ENCODE measurements at places on chromosomes 2 and 18. TPM values are rescaled to one million over a fixed set of nuclear protein-coding genes. Genes with fewer than 3 reads are reported as not detected.

- DNase-seq = no peak
These were observed 51.0 kb downstream of the ACOXL start for GRCh38 chr2:110783196-110783873.

- DNase-seq = no peak
These were observed 111.1 kb downstream of the COL4A4 start for GRCh38 chr2:227052879-227053278.

- no peak for DNase-seq
These were observed 21.9 kb downstream of the MRPL35 start for GRCh38 chr2:86221066-86221684.

DNA sequence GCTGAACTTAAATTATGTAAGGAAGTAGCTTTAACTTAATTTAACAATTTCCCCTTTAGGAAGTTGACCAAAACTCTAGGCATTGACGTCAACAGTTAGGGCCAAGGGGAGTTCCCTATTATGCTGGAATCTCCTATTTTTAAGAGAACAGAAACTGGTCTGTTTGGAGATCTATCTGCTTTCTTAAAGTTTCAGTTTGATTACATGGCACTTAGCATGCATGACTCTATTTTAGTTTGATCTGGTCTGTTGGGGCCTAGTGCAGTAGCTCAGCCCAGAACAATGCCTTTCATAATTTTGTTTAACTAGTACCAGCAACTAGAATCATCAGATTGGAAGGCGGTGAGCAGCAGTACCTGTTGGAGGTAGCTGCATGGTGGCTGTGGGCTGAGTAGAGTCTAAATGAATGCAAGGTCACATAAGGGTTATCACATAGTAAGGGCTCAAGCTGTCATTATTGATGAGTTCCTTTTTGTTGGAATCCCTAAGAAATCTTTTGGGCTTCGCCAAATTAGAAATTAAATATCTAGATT, 60.5 kb upstream of the ZNG1B start:
- no peak for DNase-seq

- no peak for DNase-seq
These were observed 278.4 kb downstream of the PRKCE start for GRCh38 chr2:45929674-45930395.

GRCh38 chr18:22956226-22956625, 23.1 kb downstream of the RBBP8 start:
- DNase-seq = no peak

DNA sequence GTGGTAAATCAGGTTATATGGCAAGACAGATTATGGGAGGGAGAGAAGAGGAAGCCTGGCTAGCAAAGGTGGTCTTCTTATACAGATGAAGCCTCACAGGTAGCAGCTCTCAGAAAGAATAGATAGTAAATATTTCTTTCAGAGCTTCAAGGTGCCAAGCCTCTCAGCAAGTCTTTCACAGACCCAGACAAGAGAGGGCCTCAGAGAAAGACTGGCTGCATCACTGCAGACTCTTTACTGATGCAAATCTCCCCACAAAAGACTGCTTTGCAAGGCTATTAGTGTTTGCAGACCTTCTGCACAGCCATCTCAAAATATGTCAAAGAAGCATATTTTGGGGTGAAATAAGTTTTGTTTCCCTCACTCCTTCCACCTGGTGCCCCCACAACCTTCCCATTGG, 372.4 kb upstream of the RND3 start:
- DNase-seq = no peak

DNA sequence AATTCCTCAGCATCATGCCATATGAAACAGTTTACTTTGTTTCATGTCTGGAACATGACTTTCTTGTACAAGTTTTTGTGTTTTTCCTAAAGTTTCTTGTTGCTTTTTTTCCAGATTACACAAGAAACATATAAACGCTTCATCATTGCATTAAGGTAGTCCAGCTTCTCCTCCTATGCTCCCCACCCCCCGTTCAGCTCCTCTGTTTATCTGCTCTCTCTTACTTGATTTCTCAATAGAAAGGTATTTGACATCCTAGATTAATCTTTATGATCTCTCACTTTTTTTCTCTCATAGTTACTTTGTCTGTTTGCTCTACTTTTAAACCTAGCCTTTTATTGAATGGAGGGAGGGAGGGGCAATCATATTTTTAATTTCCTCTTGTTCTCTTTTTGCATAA, 25.4 kb downstream of the SLC40A1 start:
- DNase-seq = no peak

- no peak for DNase-seq
These were observed 20.0 kb upstream of the INO80C start for GRCh38 chr18:35517715-35518114.

DNA sequence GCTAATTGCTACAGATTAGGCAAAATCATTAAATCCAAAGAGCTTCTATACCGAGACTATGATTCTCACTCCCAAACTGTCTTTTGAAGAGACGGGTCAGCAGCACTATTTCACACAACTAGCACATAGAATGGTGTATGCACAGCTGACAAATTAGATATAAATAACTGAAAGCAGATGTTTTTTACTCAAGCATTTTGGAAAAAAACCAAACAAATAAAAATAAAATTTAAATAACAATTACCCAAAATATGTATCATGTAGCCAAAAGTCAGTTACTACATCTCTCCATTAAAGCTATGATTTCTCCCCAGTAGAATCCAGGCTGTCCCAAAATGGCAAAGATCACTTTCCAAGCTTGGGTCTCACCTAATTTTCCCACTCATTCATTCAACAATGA, 107.9 kb downstream of the TMEM163 start:
- no peak for DNase-seq

DNA sequence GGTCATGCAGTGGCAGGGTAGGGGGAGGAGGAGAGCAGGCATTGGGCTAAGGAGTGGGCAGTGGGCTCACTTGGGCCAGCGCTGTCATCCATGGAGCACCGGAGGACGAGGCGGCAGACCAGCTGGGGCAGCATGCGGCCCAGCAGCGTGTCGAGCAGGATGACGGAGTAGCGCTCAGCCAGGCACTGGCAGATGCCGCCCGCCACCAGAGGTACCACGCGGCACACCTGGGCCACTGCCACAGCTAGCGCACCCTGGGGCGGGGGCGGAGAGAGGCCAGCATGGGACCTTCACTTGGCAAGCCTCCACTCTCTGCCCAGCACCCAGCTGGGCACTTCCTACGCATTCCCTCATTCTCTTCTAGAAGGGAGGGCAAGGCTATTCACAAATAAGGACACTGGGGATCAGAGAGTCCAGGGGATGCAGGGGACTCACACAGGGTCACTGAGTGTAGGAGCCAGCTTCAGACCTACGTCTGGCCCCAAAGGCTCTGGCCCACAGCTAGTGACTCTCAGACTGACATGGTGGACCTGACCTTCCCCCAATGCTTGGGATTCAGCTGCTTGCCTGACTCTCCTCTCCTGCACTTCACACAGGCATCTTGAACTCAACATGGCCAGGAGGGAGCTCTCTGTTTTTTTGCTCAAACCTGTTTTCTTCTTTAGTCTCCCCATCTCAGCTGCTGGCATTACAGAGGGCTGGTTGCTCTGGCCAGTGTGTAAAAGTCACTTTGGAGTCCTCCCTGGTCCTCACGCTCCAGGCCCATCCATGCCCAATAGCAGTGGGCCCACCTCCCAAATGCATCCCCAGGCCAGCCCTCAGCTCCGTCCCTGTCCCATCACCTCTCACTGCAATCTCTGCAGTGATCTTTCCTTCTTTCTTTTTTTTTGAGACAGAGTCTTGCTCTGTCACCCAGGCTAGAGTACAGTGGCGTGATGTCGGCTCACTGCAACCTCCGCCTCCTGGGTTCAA, 4.1 kb downstream of the SFTPB start:
- DNase-seq = peak; percentile 66

- DNase-seq = no peak
These were observed 49.3 kb downstream of the NRP2 start for GRCh38 chr2:205731583-205731981.

DNA sequence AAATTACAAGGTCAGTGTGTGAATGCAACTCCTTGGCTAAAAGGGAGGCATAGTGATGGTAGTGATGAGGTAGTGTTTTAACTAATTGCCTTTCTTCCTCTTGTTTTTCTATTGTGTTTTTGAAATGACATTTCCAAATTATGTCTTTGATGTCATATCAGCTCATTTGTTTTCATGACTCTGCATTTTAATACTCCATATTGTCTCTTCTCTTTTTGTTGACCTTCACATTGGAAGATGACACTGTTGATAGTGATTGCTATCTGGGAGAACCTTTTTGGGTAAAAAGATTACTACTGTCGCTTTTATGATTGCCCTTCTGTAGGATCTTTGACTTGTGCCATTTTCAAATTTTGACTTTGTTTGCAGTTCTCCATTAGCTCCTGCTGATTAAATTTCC, 3.0 kb downstream of the GIGYF2 start:
- DNase-seq = no peak

GRCh38 chr2:199862788-199863187, 11.8 kb upstream of the FTCDNL1 start:
- no peak for DNase-seq

GRCh38 chr18:58394046-58394445, 234.8 kb downstream of the ALPK2 start:
- no peak for DNase-seq

DNA sequence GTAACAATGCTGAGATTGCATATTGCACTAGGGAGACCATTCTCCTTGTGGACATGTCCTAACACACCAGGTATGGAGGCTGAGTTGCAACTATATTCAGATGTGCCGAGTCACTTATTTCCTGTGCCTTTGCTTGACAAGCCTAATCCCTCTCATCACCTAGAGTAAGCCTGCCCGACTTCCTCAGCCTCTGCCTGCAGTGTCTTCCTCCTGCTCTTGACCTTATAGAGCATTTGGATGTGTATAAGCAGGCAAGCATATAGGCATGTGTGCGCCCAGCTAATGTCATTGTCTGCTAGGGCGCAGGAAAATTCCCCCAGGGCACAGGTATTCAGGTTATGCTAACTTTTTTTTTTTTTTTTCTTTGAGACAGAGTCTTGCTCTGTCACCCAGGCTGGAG, 316.9 kb downstream of the CDH2 start:
- no peak for DNase-seq

DNA sequence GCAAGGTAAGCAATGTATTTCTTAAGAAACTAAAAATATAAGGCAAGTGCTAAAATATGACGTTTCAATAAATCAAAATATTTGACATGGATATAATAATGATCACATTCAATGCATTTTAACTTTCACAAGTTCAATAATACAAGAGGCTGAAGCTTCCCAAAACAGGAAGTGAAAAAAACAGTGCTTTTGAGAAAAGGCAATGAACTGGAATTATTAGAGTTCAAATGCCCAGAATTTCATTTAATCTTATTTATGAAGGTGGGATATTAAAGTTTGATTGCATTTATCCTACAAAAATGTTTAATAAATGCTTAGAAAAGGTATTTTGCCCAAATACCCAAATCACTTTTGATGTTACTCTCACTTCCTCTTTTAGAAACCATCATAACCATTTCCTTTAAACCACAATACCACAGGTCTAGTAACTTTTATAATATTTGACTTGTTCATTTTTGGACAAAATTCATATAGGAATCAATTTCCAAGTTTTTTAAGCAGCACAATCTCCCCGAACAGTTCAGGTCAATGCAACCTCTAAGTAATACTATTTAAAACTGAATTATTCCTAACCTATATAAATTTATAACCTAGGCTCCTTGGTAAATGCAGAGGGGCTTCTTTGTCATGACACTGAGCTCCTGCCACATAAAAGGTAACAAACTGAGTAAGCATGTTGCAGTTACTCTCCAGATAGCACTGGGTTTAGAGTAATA, 2.1 kb downstream of the NCKAP1 start:
- no peak for DNase-seq

GRCh38 chr2:29802986-29803385, 118.4 kb downstream of the ALK start:
- DNase-seq = no peak

DNA sequence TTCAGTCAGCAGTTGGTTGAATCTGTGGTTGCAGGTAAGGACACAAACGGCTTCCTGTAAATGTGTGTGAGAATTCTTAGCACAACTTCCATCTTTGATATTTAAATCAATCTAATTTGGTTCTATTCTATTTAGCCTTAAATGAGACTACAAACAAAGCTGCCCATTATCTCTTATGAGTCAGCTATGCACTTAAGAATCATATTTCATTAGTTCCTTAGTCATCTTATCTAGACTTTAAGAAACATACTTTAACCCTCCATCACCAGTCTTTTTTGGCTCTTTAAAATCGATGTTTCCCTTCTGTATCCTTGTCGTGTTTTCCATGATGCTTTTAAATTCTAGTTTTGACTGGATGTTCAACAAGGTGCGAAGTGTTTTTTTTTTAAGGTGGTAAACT, 114.4 kb upstream of the TMEM200C start:
- no peak for DNase-seq

DNA sequence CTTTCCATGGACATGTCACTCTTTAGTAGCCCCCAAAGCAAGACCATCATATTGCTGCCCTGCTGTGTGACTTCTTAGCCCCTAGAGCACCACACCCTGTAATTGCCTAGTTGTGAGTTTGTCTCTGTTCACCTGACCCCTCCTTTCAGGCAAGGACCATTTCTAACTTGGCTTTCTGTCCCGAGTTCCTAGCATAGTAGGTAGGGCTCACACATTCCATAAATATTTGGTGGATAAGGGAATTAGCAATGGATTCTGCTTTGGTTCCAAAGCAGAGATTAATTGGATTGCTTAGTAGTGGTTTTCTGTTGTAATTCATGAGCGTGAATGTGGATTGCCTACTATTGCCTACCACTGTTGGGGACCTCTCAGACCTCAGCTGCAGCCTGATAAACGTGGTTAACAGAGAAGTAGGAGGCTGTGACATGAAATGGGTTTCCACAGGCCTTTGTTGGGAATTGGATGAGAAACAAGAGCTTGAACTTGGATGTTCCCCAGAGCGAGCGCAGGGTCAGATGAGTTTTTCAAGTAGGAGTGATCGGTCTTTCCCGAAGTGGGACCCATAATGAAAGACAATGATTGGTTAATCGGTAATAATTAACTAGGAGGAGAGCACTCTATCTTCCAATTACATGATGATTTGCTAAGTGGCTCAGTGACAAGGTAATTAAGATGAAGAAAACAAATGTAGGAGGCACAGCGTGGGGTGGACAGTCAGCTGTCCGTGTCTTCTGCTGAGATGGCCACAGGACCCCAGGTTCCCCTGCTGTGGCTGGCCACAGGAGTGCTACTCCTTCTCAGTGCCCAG, 13.4 kb upstream of the UGT1A1 start:
- DNase-seq = no peak

The AMER3 gene
- total RNA-seq = not detected

The PNKD gene
- total RNA-seq = 72.6 TPM

The COL6A3 gene
- total RNA-seq = 89.5 TPM

The SERPINB10 gene
- not detected for total RNA-seq

The ATP5F1A gene
- 1,569 TPM for total RNA-seq

The CASP10 gene
- 5.0 TPM for total RNA-seq

The PLEKHB2 gene
- total RNA-seq = 41.3 TPM

The IL1RN gene
- total RNA-seq = 0.59 TPM

The ZAP70 gene
- 1.2 TPM for total RNA-seq

The MEP1B gene
- total RNA-seq = 0.13 TPM

The UGT1A9 gene
- not detected for total RNA-seq

The DES gene
- 21,230 TPM for total RNA-seq

The ICOS gene
- not detected for total RNA-seq

The GALNT3 gene
- 0.27 TPM for total RNA-seq

The MYO5B gene
- 5.2 TPM for total RNA-seq

The REEP1 gene
- 21.7 TPM for total RNA-seq
